ENCODE measurements at places on chromosomes 5 and 9. TPM values are rescaled to one million over a fixed set of nuclear protein-coding genes. Genes with fewer than 3 reads are reported as not detected.

GRCh38 chr9:112007575-112008240 is 111.1 kb downstream of the UGCG start:
- DNase-seq, result no peak

DNA sequence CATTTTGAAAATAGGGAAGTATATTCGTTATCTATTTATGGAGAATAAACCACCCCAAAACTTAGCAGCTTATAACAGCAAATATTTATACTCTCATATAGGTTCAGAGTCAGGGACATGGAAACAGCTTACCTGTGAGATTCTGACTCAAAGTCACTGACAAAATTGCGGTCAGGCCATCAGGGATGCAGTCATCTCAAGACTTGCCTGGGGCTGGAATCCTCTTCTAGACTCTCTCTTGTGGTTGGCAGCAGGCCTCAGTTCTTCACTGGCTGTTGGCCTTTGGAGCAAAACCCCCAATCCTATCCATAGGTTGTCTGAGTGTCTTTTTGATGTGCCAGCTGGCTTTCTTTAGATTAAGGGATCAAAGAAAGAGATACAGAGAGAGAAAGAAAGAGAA is 275.6 kb downstream of the SEC61B start:
- no peak for DNase-seq

DNA sequence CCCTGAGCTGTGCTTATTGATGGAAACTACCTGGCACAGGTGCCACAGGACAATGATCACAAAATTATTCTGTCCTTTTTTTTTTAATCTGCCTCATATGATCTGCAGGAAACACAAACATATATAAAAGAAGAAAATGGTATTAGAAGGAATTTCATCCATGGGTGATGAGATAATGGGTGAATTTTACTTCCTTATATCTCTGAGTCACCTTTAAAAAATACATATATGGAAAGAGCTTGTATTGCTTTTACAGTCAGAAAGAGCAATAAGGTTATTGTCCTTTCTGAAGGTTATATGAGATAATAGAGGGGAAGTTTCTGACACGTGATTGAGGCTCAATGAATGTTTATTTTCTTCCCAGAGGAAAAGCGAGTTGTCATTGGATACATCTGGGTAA is 31.6 kb downstream of the NEURL1B start:
- DNase-seq, result no peak

GRCh38 chr5:42745856-42746255 is 10.8 kb upstream of the CCDC152 start:
- peak; percentile 48 for DNase-seq

DNA sequence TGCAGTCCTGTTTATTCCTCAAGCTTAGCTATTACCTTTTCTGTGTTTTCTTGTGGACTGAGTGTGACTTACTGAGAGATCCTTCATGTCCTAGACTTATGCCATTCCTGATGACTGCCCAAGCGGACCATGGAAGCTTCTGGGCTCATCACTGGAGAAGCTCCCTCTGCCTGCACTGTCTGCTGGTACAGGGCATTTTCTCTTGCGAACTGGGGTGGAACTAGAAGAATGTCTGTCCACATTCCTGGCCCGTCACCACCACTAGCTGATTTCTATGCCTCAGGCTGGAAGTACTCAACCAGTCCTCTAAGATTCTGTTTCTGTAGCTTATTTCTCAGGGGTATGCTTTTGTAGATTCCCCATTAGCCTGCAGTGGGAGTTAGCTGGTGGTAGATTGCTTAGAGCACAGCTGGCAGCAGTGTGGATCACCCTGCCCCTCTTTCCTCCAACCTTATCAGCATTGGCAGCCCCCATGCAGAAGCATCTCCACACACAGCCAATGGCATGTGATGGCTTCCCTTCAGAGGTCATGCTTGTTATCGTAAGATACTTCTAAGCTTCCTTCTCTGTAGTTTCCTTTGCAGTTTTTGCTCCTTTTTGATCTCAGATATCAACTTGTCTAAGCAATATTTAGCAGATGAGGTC is 12.4 kb downstream of the SLC36A1 start:
- no peak for DNase-seq

DNA sequence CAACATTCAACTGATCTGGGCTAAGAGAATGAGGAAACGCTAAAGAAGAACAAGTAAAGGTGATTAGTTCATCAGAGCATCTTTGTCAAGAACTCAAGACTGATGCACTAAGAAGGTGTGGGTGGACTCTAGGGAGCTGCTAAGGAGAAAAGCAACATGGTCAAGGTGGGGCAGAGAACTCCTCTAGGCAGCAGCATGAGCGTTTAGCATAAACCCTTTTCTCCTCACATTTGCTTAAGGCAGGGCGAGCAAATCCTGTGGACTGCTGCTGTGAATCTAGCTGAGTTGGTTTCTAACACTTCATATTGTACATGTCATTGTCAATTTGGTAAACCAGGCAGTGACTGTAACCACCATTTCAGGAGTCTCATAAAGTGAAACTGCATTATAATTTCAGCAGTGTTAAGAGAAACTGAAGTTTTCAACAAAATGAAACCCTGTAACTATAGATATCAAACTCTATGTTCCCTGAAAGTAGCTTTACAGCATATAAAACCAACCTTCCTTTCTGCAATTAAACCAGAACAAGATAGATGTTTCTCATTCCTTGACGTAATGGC is 45.9 kb upstream of the MAN2A1 start:
- DNase-seq, result peak; percentile 32

GRCh38 chr5:56506211-56506965 is 273.3 kb upstream of the ANKRD55 start:
- DNase-seq, result no peak

GRCh38 chr9:95399261-95399660 is 81.8 kb upstream of the FANCC start:
- DNase-seq, result no peak

The IFNA5 gene
- not detected for total RNA-seq

The PCDHGA5 gene
- 2.4 TPM for total RNA-seq

The CD180 gene
- total RNA-seq, result 0.24 TPM

The COL15A1 gene
- not detected for total RNA-seq
